Germinal center (tissue), 1 donor: ENCODE measurements at places on chromosomes 6 and 20.

DNA sequence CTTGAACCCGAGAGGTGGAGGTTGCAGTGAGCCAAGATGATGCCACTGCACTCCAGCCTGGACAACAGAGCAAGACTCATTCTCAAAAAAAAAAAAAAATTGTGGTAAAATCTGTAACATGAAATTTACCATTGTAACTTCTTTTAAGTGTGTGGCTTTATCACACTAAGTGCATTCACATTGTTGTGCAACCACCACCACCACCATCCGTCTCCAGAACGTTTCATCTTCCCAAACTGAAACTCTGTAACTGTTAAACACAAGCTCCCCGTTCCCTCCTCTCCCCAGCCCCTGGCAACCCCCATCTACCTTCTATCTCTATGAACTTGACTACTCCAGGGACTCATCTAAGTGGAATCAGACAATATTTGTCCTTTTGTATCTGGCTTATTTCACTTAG is 29.7 kb downstream of the PDRG1 start:
- no peak for DNase-seq

DNA sequence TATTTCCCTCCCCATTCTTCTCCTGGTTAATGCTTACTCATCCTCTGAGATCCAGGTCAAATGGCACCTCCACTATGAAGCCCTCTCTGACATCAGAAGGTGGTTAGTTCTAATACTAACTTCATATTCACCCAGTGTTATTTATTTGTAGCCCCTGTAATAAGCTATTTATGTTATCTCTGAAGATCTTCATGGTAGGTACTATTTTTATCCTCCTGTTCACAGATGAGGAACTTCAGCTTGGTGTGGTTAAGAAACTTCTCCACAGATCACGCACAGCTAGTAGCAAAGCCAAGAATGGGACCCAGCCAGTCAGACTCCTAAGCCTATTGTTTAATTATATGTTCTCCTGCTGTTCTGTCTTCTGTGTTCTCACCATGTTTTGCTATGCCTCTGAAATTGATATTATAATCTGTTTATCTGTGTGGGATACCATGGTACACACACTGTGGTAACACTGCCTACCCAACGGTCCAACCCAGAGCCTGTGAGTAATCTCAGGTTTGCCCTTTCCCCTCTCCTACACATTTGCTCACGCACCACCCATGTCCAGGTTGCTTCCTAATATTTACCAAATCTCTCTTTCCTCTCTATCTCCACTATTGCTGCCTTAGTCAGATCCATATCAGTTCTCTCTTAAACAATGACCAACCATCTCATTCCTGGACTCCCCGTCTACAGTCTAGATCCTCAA is 98.4 kb downstream of the IPCEF1 start:
- DNase-seq: no peak

GRCh38 chr6:51892750-51893149 is 194.7 kb downstream of the PKHD1 start:
- DNase-seq: no peak

DNA sequence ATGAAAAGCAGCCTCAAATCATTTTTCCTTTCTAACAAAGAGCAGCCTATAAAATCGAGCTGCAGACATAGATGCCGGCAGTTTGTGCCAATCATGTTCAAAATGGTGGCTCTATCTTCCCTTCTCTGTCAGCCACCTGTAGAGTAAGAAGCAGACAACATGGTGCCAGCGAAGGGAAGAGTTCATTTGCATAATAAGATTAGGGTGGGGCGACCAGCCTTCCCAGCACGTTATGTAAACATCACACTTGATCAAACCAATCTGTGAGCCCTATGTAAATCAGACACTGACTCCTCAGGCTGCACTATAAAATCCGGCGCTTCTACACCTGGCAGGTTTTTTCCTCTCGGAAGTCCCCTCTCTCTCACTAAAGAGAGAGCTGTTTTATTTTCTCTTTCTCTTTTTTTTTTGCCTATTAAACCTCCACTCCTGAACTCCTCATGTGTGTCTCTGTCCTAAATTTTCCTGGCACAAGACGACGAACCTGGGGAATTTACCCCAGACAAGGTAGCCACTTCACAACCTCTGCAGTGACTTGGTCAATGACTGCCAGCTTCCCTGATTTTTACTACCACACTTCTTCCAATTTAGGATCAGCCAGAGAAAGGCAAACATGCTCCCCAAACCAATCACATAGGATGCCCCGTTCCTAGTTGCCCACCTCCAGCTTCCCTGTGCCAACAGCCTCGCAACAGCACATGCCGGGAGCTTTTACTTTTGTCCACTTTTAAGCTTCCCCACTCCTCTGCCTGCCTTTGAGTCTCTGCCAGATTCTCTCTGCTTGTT is 12.9 kb downstream of the TPMT start:
- no peak for DNase-seq

DNA sequence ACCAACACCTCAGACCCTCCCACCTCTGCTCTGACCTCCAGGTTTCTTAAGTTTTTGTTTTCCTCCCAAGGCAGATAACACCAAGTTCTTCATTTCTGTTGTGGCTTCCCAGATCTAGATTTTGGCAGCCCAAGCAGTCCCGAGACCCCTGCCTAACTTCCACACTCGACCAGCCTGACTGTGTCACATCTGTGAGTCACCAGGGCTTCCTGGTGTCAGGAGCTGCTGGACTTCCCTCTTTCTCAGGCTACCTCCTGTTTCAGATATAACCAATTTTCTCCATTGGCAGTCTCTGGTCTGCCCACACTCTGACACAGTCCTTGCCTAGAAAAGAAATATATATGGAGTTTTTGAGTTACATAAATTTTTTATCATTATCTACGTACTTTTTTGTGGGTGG is 46.1 kb upstream of the CCN6 start:
- DNase-seq: no peak

DNA sequence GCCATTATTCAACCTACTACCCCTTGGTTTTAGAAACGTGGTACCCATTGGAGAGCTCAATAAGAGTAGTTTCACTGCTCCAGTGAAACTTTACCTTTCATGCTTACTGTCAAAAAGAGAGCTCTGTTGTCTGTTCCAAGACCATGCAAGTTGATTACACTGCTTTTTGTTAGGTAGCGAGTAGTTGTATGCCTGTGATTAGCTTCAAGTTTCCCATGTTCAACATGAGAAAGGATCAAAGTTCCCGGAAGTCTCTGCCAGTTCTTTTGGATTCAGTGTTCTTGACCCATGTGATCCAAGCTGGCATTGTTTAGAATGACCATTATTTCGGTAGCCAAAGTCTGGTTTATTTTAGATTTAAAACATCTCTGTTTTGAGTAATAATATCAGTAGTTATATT is 107.1 kb downstream of the ZFAND3 start:
- no peak for DNase-seq

DNA sequence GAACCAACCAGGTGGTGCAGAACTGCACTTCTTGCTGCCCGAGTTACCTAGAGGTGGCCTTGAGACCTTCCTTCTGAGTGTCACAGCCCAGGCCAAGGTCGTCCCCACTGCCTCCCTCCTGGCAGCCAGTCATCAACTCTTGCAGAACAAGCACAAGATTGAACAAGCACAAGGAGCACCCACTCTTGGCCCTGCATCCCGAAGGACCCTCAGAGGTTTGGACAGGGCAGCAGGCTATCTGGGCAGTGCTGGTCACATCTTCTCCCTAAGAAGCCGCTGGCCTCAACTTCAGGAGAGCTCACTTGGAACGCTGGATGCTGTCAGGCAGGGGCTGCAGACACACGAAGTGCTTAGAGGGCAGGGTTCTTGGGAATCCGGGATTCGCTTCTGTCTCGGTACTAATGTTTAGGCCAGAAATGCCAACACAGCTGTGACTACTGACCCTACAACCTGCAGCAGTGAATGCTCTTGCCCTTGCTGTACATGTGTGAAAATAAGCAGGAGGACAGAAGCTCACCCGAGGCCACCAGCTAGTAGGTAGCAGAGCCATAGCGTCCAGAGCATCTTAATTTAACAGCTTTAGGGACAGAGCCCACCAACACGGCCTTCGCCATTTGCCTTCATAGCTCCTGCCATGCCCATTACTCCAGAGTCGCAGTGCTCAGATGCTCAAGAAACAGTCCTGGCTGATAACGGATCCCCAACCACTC is 4.0 kb upstream of the ACSS1 start:
- no peak for DNase-seq

DNA sequence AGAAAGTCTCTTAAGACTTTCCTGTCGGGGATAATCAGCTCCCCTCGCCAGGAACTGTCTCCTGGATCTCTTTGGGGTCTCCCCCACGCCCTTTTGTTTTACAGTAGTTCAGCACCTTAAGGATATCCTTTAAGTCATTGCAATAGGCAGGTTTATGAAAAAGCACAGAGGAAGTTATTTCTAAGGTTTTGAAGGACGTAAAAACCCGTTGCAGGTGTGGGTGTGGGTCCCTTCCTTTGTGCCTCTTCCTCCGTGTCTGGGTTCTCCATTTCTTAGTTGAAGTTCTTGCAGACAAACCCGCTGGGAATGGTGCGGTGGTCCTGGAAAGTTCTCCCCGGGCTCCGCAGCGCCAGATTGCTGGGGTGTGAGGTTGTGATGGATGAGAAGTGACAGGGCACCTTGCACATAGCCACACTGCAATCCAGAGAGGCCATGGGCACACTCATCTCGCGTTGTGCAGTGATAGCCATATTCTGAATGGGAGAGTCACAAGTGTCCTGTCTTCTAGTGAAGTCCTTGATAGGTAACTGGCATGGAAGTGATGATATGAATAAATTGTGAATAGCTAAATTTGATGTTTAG is 65.2 kb downstream of the GTF2H5 start:
- DNase-seq: no peak

GRCh38 chr6:3612341-3613041 is 139.0 kb downstream of the PXDC1 start:
- DNase-seq: no peak

GRCh38 chr6:3725145-3726047 is 26.1 kb downstream of the PXDC1 start:
- no peak for DNase-seq

- no peak for DNase-seq
Observed at GRCh38 chr6:94372229-94372628, 952.9 kb upstream of the EPHA7 start.

GRCh38 chr6:150878347-150879213 is 13.1 kb downstream of the MTHFD1L start:
- no peak for DNase-seq

GRCh38 chr6:14510038-14510437 is 392.5 kb downstream of the CD83 start:
- no peak for DNase-seq

GRCh38 chr6:27374824-27375612 is 13.5 kb upstream of the ZNF391 start:
- peak; percentile 58 for DNase-seq

- DNase-seq: no peak
Observed at GRCh38 chr6:144816936-144817335, 531.8 kb downstream of the UTRN start.

GRCh38 chr6:115358616-115359015 is 702.1 kb downstream of the FRK start:
- DNase-seq: no peak

GRCh38 chr20:12914804-12915203 is 94.0 kb upstream of the SPTLC3 start:
- no peak for DNase-seq

DNA sequence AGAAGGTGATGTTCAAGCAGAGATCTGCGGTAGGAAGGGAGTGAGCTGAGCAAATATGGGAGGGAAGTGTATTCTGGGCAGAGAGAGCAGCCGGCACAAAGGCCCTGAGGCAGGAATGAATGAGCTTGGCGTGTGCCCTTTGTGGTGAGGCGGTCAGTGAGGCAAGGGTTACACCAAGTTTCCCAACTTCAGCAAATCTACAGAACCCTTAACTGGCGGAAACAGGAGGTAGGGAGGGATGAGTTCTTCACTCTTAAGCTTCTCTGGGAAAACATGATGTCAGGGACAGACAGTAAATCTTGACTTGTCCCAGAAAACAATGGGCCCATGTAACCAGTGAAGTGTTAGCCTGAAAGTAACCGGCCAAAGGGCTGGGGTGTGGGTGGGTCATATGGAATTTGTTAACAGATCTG is 97.1 kb upstream of the PTPN1 start:
- DNase-seq: no peak

GRCh38 chr20:15582146-15582760 is 991.0 kb downstream of the KIF16B start:
- DNase-seq: no peak

GRCh38 chr6:38040254-38040653 is 220.7 kb downstream of the ZFAND3 start:
- DNase-seq: no peak

DNA sequence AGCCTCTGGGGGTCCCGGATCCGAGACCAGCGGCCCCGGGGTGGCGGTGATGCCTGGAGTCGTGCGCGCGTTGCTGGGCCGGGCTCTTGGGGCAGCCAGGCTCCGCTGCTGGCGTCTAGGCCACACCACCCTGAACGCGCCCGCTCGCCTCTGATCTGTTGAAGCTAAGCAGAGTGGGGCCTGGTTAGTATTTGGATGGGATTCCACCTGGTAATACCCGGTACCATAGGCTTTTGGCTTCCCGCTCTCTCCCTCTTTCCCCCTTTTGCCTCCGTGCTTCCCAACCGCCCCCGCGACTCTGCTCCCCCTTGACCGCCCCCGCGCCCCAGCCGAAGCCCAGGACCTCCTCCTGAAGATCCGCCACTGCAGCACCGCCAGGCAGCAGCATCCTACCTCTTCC is 1383.5 kb upstream of the DEFB115 start:
- no peak for DNase-seq

DNA sequence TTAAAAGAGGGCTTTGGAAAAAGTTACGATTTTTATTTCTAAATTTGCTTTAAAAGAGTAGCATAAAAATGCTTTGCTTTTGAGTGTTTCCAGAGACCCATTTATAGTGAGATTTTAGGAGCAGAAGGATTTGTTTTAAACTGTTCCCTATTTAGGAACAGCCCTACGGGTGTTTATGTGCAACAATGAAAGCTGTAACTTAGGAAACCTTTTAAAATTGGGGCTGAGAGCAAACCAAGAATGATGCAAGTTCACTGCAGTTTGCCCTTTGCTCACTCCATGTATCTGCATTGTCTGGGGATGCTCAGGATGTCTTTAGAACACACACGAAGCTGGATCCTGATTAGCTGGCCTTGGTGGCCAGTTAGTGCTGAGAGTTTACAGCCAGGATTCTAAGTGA is 40.9 kb downstream of the GHRH start:
- DNase-seq: no peak

- no peak for DNase-seq
Observed at GRCh38 chr20:22438926-22439325, 145.4 kb downstream of the FOXA2 start.

DNA sequence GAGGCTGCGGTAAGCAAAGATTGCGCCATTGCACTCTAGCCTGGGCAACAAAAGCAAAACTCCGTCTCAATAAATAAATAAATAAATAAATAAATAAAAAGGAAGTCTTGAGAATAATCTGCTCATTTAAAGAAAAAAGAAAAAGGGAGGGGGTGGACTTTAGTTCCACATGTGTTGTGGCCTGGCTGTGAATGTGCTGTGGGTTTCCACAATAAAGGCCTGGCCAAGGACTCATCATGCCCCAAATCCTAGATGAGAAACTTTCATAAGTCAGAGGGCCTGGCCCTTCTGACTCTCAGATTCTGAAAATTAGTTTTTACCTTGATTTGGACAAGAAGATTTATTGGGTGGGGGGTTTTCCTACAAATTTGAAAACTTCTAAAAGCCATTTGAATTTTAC is 48.4 kb downstream of the RIOK1 start:
- DNase-seq: no peak
